ENCODE measurements at places on chromosomes 2 and 18.

DNA sequence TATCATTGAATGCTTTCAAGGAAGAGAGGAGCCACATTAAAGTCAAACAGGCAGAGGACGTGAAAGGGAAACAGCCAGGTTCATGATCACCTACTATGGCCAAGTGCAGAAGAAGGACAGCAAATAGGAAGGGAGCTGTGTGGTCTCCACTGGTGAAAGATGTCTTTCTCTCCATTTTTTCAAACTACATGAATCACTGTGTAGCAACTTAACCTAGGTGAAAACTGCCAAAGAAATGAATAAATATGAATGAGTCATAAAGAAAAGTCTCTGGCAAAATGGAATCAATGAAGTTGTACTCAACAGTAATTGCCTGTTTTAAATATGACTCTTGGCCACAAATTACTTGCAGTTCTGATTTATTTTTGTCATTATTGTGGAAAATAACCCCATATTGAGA lies 452.6 kb upstream of the PKDCC start:
- no peak for DNase-seq

DNA sequence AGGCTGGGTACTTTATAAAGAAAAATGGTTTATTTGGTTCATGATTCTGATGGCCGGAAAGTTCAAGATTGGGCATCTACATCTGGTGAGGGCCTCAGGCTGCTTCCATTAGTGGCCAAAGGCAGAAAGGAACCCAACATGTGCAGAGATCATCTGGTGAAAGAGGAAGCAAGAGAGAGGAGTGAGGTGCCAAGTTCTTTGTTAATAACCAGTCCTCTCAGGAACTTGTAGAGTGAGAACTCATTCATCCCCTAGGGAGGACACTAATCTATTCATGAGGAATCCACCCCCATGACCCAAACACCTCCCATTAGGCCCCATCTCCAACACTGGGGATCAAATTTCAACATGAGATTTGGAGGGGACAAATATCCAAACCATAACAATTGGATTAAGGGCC lies 17.8 kb upstream of the SERPINE2 start:
- DNase-seq: no peak

- DNase-seq: no peak
Observed at GRCh38 chr2:105820691-105821090, 76.0 kb downstream of the NCK2 start.

DNA sequence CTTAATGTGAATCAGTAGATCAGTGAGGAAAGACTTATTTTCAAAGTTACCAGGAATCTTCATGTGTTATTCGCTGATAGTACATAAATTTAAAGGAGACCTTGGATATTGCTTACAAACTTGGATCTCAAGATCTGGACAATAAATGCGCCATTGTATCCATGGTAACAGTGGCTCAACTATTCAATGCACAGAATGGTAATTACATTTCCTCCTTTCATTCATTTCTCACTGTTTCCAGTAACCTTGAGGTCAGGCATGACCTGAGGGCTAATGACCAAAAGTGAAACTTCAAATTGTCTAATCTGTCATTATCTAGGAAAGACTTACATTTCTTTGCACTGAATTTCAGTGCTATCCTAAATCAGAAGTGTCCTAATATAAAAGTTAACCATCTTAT lies 8.1 kb downstream of the LRP2 start:
- DNase-seq: no peak

DNA sequence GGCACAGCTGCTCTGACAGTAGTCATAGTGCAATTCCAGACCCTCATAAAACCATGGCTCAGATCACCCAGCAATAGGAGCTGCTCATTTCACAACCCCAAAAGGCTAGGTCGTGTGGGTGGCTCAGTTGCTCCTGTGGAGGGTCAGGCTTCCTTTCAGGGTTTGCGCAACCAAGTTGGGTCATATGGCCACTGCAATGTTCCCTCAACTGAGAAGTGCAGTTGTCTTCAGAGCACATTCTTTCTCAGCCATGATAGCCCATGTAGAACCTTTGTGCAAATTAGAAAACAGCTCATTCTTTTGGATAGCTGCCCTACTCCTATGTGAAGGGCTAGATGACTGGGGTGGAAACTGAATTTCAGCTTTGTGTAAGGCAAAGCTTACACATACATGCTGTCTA lies 3.2 kb downstream of the SERPINB13 start:
- no peak for DNase-seq

- no peak for DNase-seq
Observed at GRCh38 chr2:209577376-209578357, 153.8 kb downstream of the MAP2 start.

- no peak for DNase-seq
Observed at GRCh38 chr18:57941841-57942489, 102.1 kb upstream of the NEDD4L start.

DNA sequence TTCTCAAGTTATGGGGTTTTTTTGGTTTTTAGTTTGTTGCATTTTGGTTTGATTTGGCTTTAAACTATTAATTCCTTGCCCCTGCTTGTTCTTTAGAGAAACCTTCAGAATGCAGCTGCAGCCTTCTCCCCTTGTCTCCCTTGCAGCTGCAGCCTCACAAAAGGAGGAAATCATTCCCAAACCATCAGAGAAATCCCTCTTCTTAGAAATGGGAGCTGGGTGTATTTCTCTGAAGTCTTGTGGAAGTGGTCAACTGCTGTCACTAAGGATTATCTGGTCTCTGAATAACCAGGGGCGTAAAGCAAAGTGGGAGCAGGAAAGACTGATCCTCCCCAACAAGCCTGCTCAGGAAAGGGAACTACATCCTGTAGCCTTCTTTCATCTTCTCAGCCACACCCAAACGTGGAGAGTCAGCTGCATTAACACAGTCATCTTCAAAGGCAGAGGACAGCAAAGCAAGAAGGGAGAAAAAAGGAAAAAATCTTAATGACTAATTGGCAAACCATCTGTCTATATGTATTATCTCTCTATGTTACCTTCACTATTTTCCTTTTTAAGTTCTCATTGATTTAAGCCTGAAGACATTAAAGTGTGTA lies 1834.1 kb upstream of the PIK3C3 start:
- DNase-seq: no peak

- no peak for DNase-seq
Observed at GRCh38 chr2:9310798-9311197, 104.2 kb downstream of the ASAP2 start.

DNA sequence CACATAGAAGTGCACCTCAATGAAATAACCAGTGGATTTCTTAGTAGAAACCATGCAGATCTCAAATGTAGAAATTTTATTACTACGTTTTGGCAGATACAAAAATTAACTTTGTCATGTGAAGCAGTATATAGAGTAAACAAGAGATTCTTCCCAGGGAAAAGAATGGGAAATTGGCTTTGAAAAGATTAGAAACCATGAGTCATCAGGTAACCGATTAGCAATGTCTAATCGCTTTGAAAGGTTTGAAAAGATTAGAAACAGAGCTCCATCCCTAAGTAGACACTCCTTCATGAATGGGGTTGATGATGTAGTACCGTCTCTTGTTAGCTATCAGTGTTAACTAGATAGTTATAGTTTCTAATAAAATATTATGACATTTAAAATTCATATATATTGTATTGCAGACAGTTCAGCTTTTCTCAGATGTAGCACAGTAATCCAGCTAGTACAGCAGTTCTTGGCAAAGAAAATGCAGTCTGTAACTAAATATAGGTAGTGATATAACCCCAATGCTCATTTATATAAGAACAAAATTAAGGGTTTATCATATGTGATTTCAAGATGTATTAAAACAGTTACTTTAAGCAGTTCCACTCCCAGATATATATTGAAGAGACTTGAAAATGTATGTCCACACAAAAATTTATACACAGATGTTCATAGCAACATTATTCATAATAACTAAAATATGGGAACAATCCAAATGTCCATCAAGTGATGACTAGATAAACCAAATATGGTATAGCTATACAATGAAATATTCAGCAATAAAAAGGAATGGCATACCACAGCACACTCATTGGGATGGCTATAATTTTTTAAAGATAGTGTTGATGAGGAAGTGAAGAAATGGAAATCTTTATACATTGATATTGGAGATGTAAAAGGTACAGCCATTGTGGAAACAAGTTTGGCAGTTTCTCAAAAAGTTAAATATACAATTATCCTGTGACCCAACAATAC lies 113.9 kb downstream of the PTPN4 start:
- DNase-seq: no peak

DNA sequence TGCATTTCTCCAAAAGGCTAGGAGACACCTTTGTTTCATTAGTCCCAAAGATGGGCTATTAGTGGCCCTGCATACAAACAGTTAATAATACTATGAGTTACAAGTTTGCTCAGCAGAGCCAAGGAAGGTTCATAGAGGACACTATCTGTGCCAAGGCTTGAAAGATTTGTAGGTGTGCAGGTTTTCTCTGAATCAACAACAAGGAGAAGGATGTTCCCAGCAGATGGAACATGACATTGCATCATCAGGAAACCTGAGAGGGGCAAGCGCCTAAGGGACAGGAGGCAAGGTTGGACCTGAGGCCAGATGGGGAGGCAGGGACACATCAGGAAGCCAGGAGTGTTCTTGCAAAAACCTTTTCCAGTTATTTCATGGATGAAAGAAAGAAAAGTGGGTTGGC lies 35.4 kb upstream of the STK17B start:
- no peak for DNase-seq

- DNase-seq: peak; percentile 24
Observed at GRCh38 chr2:1550658-1551316, 137.5 kb downstream of the TPO start.

DNA sequence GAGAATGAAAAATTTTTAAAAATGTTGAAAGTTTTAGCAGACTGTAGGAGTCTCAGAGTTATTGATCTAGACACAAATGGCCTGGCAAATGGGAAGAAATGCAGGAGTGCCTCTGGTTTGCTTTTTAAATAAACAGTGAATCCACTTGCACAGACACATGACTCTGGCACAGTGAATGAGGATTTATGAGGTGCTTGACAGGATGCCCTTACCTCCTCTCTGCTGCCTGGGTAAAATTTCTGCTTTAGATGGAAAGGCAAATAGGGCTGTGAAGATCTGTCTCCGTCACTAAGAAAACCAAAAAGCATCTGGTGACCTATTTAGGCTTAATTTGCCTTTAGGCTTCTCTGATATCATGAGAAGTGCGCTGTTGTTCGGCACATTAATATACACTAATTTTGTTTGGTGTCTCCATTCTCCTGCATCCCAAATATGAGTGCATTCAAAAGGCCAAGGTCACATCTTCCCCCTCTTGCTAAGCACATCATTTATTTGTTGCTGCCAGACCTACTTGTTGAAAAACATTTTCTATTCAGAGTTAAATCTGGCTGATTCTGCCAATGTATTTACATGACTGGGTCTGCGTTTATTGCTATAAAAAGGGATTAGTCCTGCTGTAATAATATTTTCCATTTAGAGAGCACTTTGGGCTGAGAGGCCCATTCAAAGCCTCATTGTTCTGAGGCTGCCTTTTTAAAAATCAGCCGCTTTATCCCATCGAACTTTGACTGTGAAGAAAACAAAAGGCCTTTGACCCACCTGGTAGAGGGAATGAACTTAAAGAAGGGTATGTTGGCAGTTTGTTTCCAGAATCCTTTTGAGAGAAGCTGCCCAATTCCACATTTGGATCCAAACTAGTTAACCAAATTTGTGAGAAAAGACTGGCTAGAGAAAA lies 94.9 kb downstream of the RNF152 start:
- no peak for DNase-seq

GRCh38 chr2:68936889-68937288 lies 15.8 kb downstream of the GKN2 start:
- DNase-seq: no peak

DNA sequence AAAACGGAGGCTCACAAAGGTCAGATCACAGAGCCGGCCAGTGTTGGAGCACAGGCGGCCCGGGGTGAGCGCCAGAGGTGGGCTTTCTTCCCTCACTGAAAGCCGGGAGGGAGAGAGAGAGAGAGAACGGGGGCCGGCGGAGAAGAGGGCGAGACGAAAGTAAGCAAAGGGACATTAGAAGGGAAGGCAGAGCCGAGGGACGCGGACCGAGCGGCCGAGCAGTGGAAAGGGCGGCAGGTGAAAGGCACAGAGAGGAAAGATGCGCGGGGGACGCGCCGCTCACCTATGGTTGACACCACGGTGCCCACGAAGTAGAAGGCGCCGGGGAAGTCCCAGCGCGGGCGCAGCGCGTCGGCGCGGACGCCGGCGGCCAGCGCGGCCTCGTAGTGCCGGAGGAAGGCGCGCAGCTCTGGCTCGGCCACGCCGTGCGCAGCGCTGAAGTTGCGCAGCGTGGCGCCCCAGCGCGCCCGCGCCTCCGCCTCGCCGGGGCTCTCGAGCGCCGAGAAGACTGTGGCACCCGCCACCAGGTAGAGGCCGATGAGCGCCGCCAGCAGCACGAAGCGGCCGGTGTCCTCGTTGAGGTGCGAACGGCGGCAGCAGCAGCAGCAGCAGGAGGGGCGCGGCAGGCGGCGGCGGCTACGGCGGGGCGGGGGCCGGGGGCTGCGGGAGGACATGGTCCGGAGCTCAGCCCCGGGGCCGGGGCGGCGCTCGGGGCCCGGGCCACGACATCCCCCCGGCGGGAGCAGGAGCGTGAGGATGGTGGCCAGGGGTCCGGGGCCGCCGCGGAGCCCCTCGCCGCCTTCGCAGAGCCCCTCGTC lies 166.9 kb downstream of the MSH2 start:
- no peak for DNase-seq

- no peak for DNase-seq
Observed at GRCh38 chr18:68035774-68036522, 519.4 kb upstream of the DSEL start.

DNA sequence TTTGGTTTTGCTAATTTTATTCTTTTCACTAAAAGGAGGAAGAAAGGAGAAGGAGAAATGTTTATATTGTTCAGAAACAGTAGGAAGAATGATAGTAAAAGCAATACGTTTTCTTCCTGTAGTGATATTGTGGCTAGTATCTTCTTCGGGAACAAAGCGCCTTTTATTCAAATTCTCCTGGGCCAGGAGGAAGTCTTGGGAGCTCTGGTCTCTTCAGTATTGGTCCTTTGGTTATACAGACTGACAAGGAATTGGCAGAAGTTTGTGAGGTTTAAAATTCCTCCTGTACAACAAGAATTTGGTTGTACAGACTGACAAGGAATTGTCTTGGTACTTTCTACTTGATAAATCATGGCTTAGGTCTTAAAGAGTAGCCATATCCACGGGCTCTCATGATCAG lies 9.9 kb downstream of the GIGYF2 start:
- DNase-seq: no peak

- no peak for DNase-seq
Observed at GRCh38 chr18:33761363-33761762, 183.3 kb downstream of the ASXL3 start.

Measured in stimulated activated CD4-positive, alpha-beta T cell treated with anti-CD3 and anti-CD28 coated beads, Interleukin-15, amount 100 ng/mL, for 48 hours (primary cell).